ENCODE measurements at places on chromosomes 16 and 17.

DNA sequence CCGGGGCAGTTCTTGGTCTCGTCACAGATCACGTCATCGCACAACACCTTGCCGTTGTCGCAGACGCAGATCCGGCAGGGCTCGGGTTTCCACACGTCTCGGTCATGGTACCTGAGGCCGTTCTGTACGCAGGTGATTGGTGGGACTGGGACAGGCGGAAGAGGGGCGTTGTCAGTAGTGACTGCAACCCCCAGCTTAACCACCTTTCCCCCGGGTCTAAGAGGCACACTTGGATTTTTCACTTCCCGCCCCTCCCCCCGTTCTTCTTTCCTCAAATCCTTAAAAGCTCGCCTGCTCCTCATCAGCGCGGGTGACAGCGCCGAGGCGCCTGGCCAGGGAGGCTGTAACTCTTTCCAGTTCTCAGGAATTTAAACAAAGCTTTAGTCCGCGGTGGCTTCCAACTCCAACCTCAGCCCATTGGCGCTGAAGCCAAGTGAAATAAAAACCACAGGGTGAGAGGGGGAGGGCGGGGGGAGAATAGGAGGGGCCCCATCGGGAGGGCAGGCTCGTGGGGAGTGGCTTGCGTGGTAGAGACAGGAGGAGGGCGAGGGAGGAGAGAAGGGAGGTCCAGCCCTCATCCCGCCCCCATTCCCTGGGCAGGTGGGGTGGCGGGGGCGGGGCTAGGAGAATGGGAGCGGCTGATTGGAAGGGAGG is 1.5 kb downstream of the COL1A1 start:
- DNase-seq, result peak; percentile 96

DNA sequence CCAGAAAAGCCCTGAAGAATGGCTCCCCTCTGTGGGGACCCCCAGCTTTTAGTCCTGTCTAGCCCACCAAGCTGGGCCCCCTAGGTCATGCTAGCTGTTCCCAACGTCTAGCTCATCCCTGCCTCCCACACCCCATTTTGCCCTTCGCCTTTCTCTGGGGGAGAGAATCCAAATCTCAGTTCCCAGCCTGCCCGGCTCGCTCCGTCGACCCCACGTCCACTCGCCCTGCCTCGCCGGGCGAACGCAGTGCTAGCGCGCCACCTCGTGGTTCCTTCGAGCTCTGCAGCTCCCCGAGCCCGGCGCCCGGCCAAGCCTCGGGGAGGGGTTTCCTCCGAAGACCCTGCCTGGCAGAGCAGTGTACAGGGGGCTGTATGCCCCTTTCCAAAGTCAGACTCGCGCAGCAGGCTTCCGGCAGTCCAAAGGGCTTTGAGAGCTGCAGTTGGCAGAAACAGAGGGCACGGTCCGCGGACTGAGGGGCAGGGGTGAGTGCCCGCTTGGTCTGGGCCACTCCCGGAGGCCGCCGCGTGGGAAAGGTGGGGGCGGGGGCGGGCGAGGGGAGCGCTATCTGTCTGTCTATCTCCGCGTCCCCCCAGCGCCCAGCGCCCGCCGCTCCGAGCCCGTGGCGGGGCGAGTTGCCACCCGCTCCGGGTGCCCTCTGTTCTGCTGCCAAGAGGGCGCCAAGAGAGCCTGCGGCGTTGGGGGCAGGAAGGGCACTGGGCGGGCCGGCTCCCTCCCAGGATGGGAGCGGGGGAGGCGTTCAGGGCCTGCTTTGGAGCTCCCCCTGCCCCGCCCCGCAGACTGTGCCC is 1.7 kb upstream of the DLX3 start:
- DNase-seq, result peak; percentile 71

GRCh38 chr17:29836643-29837042 is 93.4 kb downstream of the SSH2 start:
- DNase-seq, result no peak

GRCh38 chr17:6699997-6700947 is 12.9 kb downstream of the SLC13A5 start:
- no peak for DNase-seq

- no peak for DNase-seq
Measured at GRCh38 chr16:12876778-12877177, 24.6 kb upstream of the SHISA9 start.
